ENCODE measurements at places on chromosomes 1 and 21.

- no peak for DNase-seq
Measured at GRCh38 chr1:31397360-31398095, 15.5 kb upstream of the SERINC2 start.

- no peak for DNase-seq
Measured at GRCh38 chr1:204267191-204267601, 53.4 kb upstream of the GOLT1A start.

GRCh38 chr1:97983126-97983525 lies 62.3 kb upstream of the DPYD start:
- DNase-seq, result no peak

DNA sequence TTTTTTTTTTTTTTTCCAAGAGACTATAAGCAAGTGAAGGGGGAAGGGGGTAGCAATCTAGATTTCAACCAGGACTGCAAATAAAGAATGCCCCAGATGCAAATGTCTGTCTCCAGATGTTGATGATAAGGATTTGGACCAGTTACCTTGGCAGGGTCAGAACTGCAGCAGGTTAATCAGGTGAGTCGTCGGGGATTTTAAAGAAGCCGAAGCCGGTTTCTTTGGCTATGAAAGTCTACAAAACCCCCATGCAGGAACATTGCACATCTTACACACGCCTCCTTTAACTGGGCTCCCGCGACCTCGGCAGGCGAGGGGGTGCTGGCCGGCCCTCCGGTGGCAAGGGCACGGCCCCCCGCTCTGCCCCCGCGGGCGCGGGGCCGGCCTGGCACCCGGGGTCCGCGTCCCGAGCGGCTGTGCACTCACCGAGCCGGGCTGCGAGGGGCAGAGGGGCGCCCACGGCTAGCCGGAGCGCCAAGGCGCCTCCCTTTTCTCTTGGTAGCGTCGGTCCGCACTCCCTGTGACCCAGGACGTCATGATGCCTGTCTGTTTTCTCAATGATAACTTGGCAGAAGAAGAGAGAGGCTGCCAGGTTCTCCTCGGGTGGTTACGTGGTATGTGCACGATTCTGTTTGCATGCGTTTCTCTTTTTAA lies 366.3 kb upstream of the ESRRG start:
- peak; percentile 62 for DNase-seq

DNA sequence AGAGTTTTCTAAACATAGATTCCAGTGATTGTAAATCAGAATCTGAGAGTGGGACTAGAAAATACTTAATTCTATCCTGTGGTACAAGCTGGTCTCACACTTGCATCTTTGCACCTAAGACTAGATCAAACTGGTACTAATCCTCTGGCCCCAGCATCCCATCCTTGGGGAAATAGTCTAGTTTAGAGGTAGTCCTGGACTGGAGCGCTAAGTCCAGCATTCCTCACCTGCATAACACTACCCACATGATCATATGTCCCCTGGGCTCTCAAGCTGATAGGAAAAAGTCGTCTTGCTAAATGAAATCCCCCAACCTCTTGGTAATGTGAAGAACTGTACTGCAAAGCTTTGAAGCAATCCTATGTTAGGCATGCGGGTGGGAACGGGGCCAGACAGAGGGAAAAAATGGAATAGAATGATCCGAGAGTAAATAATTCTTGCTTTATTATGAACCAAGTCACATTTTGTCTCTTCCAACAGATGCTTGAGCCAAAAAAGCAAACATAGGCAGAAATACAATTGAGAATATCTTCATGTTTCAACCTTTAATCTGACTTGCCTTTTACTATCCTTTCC lies 4.8 kb downstream of the COX20 start:
- DNase-seq, result no peak

GRCh38 chr21:18417141-18417790 lies 13.7 kb upstream of the TMPRSS15 start:
- no peak for DNase-seq

- no peak for DNase-seq
Measured at GRCh38 chr1:33316601-33317000, 4.3 kb downstream of the A3GALT2 start.

- no peak for DNase-seq
Measured at GRCh38 chr1:185388346-185388745, 71.3 kb upstream of the IVNS1ABP start.

- no peak for DNase-seq
Measured at GRCh38 chr1:171530676-171531075, 45.3 kb downstream of the PRRC2C start.

GRCh38 chr1:205630651-205631009 lies 1.2 kb downstream of the ELK4 start:
- DNase-seq, result no peak

DNA sequence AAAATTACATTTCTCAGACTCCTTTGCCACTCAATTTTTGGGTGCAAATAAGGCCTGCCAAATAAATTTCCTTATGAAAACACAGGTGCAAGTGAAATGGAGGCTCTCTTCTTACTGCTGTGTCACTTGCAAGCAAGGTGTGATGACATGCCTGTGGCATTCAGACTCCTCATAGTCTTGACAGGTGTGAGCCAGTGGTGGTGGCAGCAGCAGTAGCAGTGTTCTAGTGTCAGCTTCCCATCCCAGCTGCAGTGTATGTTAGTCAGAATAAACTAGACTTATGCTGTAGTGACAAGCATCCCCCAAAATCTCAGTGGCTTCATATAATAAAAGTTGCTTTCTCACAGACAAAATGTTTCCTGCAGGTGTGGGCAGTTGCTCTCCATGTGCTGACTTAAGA lies 3.8 kb upstream of the EEIG2 start:
- DNase-seq, result no peak

DNA sequence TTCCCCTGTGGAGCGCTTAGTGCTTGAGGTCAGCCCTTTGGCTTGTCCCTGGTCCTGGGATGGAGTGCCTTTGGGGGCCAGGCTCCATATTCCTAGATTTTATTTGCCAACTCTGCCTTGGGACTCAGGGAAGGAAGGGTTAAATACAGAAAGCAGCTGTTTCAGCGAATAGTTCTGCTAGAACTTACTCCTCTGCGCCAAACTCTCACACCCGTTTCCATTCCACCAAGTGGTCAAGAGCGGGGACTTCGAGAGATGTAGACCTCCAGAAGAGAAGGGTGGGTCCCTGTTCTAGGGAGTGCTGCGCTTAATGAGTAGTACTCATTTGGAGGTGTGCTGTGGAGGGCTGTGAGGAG lies 704 bp upstream of the TOMM40L start:
- DNase-seq, result no peak

All from LNCaP clone FGC (cell line).